ENCODE measurements at places on chromosomes 4 and X. TPM values are rescaled to one million over a fixed set of nuclear protein-coding genes. Genes with fewer than 3 reads are reported as not detected.

TMSB15C gene
- total RNA-seq = 4.3 TPM

ADAMTS3 gene
- 5.4 TPM for total RNA-seq

HERC6 gene
- 7.8 TPM for total RNA-seq

MGARP gene
- 4.2 TPM for total RNA-seq

MAGEA3 gene
- not detected for total RNA-seq

KIF4A gene
- 1.7 TPM for total RNA-seq

PRRG1 gene
- 15.2 TPM for total RNA-seq

- DNase-seq = no peak
Observed at GRCh38 chrX:36388901-36389300, 469.4 kb downstream of the CFAP47 start.

GRCh38 chrX:5632887-5633286 is 595.8 kb downstream of the NLGN4X start:
- no peak for DNase-seq

DNA sequence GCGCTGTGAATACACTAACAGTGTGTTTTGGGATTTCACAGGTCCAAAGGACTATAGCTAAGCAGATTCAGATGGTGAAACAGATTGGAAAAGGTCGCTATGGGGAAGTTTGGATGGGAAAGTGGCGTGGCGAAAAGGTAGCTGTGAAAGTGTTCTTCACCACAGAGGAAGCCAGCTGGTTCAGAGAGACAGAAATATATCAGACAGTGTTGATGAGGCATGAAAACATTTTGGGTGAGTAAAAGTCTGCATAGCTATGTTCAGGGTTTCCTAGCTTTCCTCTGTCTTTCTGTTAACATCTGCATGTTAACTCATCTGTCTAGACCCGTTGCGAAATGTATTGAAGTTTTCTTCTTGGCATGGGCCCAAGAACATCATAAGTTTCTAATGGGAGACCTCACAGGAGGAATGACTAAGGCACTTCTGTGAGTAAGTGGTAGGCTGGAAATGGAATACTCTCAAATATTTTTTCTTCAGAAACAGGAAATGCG is 372.1 kb downstream of the BMPR1B start:
- DNase-seq = peak; percentile 47

GRCh38 chrX:28847423-28847822 is 260.2 kb downstream of the IL1RAPL1 start:
- no peak for DNase-seq

GRCh38 chr4:107600983-107601382 is 119.1 kb downstream of the PAPSS1 start:
- DNase-seq = no peak

DNA sequence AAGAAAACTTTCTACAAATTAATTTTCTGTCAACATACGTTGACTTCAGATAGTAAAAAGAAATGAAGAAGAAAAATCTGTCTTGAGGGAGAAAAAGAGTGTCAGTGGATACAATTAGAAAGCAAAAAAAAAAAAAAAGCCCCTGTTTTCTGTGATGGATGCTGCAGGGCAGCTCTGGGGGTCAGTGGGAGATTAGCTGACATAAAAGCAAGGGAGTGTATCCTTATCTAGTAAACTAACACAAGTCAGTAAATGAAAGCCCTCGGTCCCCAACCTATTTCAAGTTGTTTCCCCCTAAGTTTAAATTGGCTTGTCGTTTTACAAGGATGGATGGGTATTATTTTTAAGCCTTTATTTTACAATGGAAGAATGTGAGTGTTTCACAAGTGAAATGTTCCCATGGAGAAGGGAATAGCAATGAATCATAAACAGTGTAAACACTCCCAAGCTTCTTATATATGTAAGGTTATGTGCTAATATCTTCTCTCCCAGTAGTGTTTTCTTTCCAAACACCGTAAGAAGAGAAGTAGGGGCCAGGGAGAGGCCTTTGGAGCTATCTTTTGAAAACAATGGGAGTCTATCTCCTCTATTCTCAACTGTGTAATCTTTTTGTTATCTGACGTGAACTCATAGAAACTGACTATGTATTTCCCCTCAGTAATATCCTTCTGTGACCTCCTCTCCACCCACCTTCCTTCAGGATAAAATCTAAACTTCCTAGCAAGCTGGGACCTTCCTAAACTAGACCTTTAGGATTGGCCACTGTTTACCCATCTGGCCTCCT is 347.7 kb downstream of the FBXO8 start:
- no peak for DNase-seq

- no peak for DNase-seq
Observed at GRCh38 chr4:71593311-71593710, 190.6 kb downstream of the GC start.

DNA sequence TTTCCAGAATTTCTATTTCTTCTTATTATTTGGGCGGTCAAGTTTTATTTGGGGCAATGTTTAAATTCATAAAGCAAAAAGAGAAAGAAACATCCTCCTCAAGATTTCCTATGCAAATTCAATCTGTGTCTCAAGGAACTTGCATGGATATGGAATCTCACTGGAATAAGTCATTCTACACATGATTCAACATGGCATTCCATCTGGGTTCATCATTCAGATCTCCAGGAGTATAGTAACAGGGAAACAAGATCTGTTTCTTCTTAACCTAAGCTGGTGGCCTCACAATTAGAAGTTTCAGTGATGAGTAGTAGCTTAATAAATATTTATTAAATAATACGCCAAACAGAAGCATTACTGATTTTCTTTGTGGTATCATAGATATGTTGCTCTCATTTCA is 19.8 kb downstream of the KLHL34 start:
- DNase-seq = no peak

- DNase-seq = no peak
Observed at GRCh38 chr4:113153529-113154101, 104.2 kb downstream of the ANK2 start.

- no peak for DNase-seq
Observed at GRCh38 chr4:2141762-2142451, 82.8 kb downstream of the NAT8L start.

DNA sequence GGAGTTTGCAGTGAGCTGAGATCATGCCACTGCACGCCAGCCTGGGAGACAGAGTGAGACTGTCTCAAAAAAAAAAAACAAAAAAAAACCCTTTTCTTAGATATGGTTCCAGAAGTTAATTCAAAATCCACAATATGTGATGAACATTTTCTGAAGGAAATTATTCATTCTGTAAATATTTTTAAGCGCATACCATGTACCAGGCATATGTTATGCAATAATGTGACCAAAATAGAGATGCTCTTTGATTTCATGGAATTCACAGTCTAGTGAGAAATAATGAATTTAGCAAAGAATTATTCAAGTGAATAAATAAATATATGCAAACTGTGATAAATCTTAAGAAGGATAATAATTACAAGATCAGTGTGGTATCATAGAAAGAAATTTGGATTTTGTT is 174.7 kb downstream of the GC start:
- no peak for DNase-seq

DNA sequence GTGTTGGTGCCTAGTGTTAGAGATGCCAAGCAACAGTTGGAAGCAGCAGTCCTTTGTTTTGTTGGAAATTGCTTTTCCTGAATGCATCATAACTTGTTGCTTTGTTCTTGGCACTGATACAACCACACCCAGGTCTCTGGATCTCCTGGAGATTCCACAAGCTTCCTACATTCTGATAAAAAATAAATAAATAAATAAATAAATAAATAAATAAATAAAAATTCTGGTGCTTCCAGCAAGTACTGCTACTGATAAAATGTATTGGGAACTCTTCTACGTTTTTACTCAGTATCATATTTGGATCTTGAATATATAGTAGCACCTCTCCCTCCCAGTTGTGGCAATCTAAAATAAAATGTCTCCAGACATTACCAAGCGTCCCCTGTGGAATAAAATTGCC is 62.7 kb upstream of the GRID2 start:
- DNase-seq = no peak

DNA sequence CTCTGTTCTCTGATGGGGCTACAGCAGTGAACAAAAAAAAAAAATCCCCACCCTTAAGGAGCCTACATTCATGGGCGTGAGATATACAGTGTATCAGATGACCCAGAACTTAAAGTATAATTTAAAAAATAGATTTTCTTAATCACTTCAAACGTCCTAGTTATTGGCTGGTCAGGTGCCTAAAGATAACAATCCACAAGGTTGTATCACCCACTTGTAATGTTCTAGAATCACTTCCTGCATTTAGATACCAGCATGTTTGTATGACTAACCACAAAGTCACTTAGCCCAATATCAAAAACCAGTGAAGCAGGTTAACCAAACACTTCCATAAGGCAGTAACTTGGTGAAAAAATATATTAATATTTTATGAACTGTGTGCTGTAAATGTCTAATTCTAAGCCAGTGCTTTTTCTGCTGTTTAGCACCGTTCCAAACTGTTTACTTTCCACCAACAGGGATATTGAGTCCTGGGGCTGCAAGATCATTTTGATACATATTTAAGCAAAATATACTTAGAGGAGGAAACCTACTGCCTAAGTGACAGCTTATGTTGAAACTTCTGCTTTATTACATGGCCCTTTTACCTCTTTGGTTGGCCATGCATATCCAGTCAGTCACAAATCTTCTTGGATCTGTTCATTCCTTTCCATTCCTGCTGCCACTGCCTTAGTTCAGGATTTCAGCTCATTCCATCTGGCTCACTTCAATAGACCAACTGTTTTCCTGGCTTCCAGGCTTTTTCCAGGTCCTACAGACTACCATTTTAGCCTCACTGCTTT is 43.3 kb downstream of the CD40LG start:
- DNase-seq = no peak

Data from thoracic aorta (tissue), 2 donors.